A673 (cell line): ENCODE measurements at places on chromosomes 2 and 18.

GRCh38 chr2:207978177-207978948 lies 47.0 kb downstream of the PLEKHM3 start:
- DNase-seq, result no peak
- no peaks in the 10 kb centered on the region for H3K4me1 ChIP-seq
- H3K27me3 ChIP-seq, result no peaks in the 10 kb centered on the region
- H3K4me3 ChIP-seq, result no peak overlapping the region
- H3K36me3 ChIP-seq, result no peaks in the 10 kb centered on the region

DNA sequence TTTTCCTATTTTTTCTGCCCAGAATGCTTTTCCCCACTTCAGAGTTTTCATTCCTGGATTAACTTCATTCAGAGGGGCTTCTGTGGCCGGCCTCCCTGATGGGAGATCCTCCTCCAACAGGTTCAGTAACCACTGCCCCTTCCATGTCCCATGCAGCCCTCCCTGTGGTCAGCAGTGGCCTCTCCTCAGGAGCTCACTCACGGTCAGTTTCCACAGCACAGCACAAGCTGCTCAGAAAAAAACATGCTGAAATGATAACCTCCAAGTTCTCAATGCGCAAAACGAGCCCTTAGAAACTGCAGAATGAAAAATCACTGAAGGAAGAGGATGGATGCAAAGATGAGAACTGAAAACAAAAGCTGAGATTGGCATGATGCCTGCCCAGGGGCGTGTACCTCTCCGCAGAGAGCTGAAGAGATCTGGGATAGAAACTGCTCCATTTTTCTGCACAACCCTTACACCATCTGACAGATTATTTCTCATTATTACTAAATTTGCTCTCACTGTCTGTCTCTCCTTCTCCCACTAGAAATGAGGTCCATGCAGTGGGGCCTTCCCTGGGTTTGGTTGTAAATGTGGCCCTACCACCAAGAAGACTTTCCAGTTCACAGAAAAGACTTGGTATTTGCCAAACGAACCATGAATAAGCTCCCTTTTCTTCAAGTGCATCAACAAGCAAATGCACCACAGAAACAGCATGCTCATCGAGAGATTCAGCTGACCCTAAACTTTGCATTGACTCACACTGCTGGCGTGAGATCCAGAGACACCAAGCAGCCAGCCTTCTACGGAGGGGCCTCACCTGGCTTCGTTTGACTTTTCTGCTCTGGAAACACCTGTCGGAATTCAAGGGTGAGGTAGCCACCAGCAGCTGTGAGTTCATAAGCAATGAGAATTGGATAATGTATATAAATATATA lies 51.5 kb downstream of the TMEM18 start:
- H3K4me3 ChIP-seq, result no peak overlapping the region
- H3K27ac ChIP-seq, result no peak overlapping the region
- no peaks in the 10 kb centered on the region for H3K4me1 ChIP-seq
- no peaks in the 10 kb centered on the region for H3K27me3 ChIP-seq
- no peak for DNase-seq

DNA sequence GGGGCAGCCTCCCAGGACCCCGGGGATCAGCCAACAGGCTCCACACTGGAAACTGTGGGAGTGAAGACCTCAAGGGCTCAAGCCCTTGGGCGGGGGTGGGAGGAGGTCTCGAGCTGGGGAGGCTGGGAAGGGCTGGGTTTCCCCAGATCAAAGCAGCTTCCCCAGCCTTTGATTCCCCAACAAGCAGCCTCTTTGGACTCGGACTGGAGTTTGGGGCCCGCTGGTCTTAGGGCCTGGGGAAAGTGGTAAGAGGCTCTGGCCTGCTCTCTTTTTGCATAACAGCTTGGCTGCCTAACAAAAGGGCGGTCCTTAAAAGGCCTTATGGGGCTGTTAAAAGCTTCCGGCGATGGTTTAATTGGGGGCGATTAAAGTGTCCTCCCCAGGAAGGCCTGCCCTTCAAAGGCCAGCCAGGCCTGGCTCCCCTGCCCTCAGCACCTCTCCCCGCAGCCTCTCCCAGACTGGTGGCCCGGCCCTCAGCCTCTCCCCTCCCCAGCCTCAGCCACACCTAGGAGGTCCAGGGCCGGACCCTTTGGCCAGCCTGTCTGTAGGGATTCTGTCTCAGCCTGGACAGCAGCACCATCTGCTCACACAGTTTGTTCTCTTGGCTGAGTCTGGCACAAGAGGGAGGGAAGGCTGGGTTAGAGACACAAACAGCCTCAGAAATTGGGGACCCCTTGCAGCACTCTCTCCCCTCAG lies 39.6 kb downstream of the ZFP36L2 start:
- no peak overlapping the region for H3K4me3 ChIP-seq
- DNase-seq, result no peak
- no peak overlapping the region for H3K27ac ChIP-seq

DNA sequence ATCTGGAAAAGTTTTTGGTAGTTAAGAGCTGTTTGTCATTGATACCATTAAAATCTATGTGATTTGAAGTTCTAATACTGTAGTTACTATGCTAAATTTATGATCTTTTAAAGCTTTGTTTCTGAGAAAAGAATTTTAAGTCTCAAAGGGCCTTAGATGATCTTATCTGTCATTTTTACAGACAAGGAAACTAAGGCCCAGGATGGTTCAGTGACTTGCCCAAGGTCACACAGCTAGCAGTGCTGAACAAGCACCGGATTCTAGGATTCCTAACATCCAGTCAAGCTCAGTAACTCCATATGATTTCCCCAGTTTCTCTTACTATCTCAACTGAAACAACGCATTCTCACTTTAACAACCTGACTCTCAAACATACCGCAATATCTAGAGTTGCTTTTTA lies 37.7 kb downstream of the PELI1 start:
- H3K27ac ChIP-seq, result no peak overlapping the region
- DNase-seq, result no peak
- no peak overlapping the region for H3K4me3 ChIP-seq
- H3K4me1 ChIP-seq, result peaks cover 6% of the 10 kb centered on the region

DNA sequence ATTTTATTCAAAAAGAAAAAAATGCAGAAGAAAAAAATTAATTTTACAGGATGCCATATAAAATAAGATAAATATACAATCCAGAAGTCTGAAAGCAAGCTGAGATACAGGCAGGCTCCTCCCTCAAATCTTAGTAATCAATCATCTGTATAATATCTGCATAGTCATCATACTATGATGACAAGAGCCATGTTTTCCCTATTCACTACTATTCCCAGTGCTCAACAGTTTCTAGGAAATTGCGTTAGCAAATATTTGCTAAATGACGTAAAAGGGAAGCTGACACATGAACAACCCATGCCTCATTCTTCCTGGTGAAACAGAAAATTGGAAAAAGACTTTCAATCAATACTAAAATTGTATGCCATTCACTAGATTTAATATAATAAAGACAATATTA lies 793.2 kb downstream of the SUCLG1 start:
- H3K27ac ChIP-seq, result no peak overlapping the region
- no peaks in the 10 kb centered on the region for H3K4me1 ChIP-seq
- no peaks in the 10 kb centered on the region for H3K36me3 ChIP-seq
- H3K27me3 ChIP-seq, result no peaks in the 10 kb centered on the region

DNA sequence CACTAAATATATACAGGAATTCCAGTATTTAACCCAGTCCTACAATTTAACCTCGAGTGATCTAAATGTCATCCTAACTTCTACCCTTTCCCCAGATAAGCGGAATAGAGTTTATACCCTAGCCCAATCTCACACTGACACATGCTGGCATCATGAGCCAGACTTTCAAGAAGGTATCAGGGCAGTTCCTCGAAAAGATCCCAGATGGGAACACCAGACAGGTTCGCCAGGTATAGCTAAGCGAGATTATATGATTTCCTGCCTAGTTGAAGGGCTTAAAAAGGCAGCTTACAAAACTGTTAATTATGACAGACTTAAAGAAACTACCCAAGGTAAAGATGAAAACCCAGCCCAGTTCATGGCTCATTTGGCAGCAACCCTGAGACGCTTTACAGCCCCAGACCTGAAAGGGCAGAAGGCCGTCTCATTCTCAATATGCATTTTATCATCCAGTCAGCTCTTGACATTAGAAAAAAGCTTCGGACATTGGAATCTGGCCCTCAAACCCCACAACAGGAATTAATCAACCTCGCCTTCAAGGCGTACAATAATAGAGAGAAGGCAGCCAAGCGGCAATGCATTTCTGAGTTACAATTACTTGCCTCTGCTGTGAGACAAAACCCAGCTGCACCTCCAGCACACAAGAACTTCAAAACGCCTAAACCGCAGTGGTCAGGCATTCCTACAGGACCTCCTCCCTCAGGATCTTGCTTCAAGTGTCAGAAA lies 668.2 kb upstream of the PKDCC start:
- DNase-seq, result no peak
- no peaks in the 10 kb centered on the region for H3K4me1 ChIP-seq
- no peak overlapping the region for H3K27ac ChIP-seq
- no peak overlapping the region for H3K4me3 ChIP-seq

DNA sequence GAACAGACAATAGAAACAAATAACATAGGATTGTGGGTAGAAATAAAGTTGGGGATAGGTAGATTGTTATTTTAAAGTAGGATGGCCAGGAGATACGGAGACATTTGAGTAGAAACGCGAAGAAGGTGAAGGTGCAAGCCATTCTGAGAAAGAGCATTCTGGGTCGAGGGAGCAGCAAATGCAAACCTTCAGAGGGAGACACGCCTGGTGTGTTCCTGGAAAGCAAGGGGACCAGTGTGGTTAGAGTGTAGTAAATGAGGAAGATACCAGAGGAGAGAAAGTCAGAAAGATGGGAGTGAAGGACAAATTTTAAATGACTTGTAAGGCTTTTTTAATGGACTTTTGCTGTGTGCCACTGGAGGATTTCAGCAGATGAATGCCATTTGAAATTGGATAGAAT lies 1.7 kb downstream of the CYP20A1 start:
- no peak for DNase-seq
- no peaks in the 10 kb centered on the region for H3K27me3 ChIP-seq
- H3K36me3 ChIP-seq, result no peaks in the 10 kb centered on the region
- no peak overlapping the region for H3K27ac ChIP-seq
- peak overlapping the region; percentile 78 for H3K4me3 ChIP-seq

- H3K4me3 ChIP-seq, result no peak overlapping the region
- no peaks in the 10 kb centered on the region for H3K36me3 ChIP-seq
- DNase-seq, result no peak
- no peak overlapping the region for H3K27ac ChIP-seq
- H3K4me1 ChIP-seq, result no peaks in the 10 kb centered on the region
- no peaks in the 10 kb centered on the region for H3K27me3 ChIP-seq
Measured at GRCh38 chr18:2442006-2442405, 129.3 kb downstream of the METTL4 start.

DNA sequence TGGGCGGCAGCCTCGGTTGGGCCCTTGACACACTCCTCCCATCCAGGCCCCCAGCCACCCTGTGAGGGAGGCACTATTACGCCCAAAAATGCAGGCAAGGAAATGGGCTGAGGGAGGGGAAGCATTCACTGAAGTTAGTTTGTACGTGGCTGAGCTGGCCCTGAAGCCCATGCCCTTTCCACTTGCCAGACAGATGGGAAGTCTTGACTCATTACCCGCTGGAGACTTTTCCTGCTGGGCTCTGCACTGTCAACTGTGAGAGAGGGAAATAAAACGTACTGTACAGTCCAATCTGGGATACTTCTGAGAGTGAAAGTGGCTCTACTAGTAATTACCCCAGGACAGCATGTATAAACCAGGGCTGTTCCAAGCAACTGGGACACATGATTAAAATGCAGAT lies 125.9 kb downstream of the MSH2 start:
- H3K36me3 ChIP-seq, result no peaks in the 10 kb centered on the region
- no peak overlapping the region for H3K4me3 ChIP-seq
- H3K4me1 ChIP-seq, result peaks cover 6% of the 10 kb centered on the region

- no peaks in the 10 kb centered on the region for H3K36me3 ChIP-seq
- H3K4me3 ChIP-seq, result no peak overlapping the region
- H3K27me3 ChIP-seq, result no peaks in the 10 kb centered on the region
- DNase-seq, result no peak
Measured at GRCh38 chr2:182447163-182447562, 20.3 kb upstream of the PDE1A start.

DNA sequence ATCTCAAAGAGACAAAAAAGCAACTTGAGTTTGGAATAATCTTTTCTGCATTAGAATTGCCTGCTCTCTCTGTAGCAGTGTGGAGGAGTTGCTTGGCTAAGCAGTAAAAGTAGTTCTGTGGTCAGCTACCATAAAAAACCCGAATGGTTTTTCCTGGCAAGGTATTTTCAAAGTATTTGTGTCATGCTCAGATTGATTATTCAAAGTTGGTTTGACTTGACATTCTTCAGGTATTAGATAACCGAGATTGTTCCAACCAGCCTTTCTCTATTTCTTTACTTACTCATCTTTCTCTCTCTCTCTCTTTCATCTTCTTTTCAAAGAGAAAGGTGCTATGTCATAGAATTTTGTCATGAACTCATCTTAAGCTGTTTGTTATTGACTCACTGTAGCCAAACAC lies 404.9 kb downstream of the CPS1 start:
- H3K4me1 ChIP-seq, result no peaks in the 10 kb centered on the region
- H3K4me3 ChIP-seq, result no peak overlapping the region
- no peak for DNase-seq
- H3K27me3 ChIP-seq, result no peaks in the 10 kb centered on the region
- H3K27ac ChIP-seq, result no peak overlapping the region

GRCh38 chr2:227719641-227720040 lies 1.8 kb upstream of the SLC19A3 start:
- no peaks in the 10 kb centered on the region for H3K4me1 ChIP-seq
- H3K27ac ChIP-seq, result no peak overlapping the region
- H3K27me3 ChIP-seq, result no peaks in the 10 kb centered on the region

DNA sequence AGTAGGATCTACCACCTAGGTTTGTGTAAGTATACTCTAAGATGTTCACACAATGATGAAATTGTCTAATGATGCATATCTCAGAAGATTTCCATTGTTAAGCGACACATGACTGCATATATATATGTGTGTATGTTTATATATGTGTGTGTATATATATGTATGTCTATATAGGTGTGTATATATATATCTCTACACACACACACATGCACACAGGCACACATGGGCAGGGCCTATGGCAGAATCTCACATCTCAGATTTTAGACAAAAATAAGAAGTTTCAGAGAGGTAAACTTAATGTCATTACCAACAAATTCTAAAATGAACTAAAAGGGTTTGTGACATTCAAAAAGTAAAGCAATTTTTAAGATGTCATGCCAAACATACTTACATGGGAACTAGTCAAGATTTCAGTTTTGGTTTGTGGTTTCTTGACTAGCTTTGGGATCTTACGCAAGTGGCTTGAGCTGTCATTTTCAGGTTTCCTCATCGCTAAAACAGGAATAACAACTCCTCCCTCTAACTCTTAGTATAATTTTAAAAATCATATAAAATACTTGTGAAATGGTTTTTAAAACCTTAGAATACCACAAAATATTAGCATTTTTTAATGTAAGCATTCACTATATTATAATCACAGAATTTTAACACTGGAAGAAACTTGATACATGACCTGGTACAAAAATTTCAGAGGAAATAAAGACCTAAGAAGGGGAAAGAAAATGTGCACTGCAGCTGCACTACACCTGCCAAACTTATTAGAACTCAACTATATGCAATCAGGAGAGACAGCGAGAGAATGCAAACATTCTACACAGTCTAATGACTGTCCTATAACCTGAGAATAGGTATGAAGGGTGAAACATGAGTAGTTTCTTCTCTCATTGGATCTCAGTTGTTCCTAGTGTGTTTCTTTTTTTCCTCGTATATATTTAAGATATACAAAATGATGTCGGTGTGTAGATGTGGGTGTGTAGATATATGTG lies 75.7 kb downstream of the TTC21B start:
- H3K27ac ChIP-seq, result no peak overlapping the region
- no peaks in the 10 kb centered on the region for H3K27me3 ChIP-seq
- no peak overlapping the region for H3K4me3 ChIP-seq
- H3K36me3 ChIP-seq, result peaks cover 62% of the 10 kb centered on the region
- no peaks in the 10 kb centered on the region for H3K4me1 ChIP-seq
- no peak for DNase-seq
